ENCODE measurements at places on chromosomes 2 and 18.

DNA sequence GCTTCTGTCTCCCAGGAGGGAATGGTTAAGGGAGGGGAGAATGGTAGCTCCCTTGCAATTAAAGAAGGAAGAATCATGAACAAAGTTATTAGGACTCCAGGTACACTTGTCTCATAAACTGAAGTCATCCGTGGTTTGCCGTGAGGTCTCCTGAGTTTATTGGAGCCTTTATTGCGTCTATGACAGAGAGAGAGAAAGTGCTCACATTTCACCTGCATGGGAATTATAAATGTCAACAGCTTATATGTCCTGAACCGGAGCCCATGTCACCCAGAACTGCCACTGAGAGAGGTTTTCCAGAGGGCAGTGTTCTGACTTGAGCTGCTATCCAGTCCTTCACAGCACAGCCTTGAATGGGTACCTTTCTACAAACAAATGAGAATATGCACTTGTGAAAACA, 104.3 kb downstream of the STPG4 start:
- DNase-seq, result no peak

GRCh38 chr2:128310094-128310716, 8.5 kb downstream of the HS6ST1 start:
- no peak for DNase-seq

DNA sequence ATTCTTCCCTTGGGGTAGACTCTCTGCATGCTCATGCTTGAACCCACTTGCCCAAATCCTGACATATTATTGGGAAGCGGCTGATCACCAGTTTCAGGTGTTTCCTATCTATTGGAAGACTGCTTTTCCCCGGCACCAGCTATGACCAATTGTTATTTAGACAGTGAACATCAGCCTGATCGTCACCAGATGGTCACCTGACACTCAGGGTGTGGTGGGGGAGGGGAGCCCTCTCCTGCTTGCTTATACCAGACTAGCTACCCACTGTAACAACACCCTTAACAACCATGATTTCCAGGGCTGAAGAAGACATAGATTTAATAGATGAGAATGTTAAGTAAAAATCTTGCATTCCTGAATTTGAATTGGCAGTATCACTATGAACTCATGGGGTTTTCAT, 44.3 kb downstream of the RBM43 start:
- no peak for DNase-seq

GRCh38 chr2:40321822-40322221, 130.1 kb downstream of the SLC8A1 start:
- no peak for DNase-seq

GRCh38 chr18:8615397-8616027, 6.3 kb downstream of the RAB12 start:
- no peak for DNase-seq

- DNase-seq, result no peak
These were observed 365.9 kb upstream of the TRIB2 start for GRCh38 chr2:12350821-12351220.

DNA sequence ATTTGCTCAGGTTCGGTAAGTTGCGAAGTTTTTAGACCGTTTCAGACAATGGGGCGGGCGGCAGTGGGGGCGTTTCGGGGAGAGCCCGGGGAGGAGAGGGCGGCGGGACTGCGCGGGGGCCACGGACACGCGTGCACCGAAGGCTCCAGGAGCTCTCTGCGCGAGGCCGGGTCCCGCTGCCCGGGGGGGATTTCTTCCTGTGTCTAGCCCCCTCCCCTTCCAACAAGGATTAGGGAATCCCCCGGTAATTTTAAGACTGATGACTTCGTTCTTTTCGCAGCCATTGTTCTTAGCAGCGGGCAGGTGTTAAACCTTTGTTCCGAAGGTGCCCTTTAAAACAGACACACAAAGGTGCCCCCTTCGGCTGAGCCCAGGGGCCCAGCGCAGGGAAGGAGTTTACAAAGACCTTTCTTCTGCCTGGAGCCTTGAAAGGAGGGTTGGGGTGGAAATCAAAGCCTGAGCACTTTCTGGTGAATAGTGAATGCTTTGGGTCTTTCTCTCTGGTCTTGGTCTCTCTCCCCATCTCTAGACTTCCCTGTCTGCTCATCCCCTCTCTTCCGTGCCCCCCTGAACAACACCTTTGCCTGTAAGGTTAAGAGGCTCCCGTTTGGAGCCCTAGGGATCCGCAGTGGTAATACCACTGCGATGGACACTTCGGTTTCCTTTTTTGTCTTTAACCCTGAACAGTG, 2.1 kb downstream of the TRIB2 start:
- DNase-seq, result no peak

GRCh38 chr2:165182029-165182428, 21.8 kb downstream of the SCN3A start:
- DNase-seq, result no peak

GRCh38 chr2:46125798-46126197, 171.4 kb upstream of the EPAS1 start:
- DNase-seq, result no peak

- no peak for DNase-seq
These were observed 143.5 kb upstream of the ALPP start for GRCh38 chr2:232234922-232235615.

DNA sequence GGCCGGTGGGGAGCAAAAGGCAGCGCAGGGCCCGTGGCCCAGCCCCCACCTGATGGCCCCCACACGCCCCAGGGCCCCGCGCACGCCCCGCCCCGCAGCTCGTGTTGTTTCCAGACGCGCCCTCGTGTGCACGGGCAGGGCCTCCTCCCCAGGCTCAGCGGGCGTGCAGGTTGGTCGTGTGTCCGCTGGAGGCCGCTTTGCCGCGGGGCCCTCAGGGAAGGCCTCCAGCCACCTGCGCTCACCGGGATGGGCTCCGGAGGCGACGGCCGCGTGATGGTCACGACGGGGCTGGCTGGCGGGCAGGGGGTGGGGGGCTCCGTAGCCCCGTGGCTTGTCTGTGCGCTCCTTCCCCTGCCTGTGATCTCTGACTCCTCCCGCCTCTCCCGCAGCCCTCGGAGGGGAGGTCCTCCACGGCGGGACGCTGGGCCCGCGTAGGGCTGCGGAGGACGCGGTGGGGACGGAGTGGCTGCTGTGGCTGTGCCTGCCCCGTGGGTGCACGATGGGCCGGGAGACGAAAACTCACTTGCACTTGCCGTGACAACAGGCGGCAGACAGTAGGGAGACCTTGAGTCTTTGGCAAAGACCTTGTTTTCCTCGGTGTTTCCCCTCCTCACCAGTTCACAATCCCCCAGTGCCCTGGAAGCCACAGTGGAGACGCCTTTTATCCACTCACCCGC, 67.1 kb downstream of the RTP5 start:
- no peak for DNase-seq

GRCh38 chr2:10566018-10566417, 117.9 kb upstream of the ODC1 start:
- no peak for DNase-seq
